ENCODE measurements at places on chromosomes 3 and 15.

DNA sequence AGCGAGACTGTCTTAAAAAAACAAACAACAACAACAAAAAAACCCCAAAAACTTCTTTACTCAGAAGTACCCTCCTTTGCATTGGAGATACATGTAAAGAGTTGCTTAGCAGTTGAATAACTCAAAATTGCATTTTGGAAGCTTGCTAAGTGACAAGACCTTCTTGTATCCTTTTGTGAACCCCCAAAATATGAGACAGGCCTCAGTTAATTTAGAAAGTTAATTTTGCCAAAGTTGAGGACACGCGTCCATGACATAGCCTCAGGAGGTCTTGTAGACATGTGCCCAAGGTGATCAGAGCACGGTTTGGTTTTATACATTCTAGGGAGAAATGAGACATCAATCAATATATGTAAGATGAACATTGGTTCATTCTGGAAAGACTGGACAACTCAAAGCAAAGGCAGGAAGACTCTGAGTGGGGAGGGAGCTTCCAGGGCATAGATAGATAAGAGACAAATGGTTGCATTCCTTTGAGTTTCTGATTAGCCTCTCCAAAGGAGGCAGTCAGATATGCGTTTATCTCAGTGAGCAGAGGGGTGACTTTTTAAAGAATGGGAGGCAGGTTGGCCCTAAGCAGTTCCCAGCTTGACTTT lies 1.7 kb upstream of the ARF4 start:
- DNase-seq = no peak

DNA sequence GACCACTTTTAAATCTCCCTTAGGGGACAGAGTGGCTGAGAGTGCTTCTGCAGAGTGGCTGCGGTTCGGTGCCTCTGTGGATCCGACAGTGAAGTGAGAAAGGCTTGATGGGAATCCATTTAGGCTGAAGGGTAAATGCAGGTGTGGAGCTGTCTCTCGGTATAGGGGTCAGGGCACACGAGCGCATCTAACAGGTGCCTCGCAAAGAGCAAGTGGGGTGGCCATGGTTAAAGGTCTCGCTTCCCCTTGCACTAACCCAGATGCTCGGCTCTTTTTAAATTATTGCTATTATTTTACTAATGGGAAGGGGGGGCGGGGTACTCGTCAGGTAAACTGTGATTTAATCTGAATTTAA lies 598 bp upstream of the GJD2 start:
- DNase-seq = no peak

GRCh38 chr15:87662575-87662974 lies 594.0 kb downstream of the NTRK3 start:
- no peak for DNase-seq

DNA sequence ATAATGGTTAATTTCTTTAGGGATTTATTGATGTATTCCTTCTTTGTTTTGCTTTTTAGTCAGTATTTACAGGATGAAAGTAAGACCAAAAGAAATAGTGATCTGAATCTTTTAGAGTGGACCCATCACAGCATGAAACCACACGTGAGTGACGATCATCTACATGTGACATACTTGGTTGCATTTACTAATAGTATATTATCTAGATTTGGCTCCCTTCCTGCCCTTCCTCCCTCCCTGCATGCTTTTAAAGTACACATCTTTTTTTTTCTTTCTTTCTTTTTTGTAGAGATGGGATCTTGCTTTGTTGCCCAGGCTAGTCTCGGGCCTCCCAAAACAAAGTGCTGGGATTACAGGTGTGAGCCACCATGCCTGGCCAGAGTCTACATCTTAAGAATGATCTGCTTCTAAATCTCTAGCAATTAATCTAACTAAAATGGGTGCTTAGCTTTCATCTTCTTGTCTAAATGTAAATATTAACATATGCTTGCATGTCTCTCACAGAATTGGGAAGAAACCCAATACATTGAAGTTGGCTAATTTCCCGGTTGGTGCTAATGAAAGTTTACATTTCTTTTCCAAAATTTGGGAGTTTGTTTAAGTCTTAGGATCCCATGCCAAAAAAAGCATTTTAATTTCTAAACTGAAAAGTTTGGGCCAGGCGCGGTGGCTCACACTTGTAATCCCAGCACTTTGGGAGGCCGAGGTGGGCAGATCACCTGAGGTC lies 38.0 kb downstream of the SENP2 start:
- no peak for DNase-seq

- DNase-seq = peak; percentile 64
Observed at GRCh38 chr3:171459137-171459941, 866 bp downstream of the TNIK start.

DNA sequence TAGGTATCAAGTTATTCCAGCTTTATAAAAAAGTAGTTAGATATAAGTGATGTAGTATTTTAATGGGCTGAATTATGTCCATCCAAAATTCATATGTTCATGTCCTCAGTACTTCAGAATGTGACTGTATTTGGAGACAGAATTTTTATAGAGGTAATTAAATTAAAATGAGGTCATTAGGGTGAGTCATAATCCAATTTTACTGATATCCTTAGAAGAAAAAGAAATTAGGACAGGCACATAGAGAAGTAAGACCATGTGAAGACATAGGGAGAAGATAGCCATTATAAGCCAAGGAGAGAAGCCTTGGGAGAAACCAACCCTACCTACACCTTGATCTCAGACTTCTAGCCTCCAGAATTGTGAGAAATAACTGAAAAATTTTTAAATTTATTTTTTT lies 30.3 kb downstream of the RAP2B start:
- no peak for DNase-seq

DNA sequence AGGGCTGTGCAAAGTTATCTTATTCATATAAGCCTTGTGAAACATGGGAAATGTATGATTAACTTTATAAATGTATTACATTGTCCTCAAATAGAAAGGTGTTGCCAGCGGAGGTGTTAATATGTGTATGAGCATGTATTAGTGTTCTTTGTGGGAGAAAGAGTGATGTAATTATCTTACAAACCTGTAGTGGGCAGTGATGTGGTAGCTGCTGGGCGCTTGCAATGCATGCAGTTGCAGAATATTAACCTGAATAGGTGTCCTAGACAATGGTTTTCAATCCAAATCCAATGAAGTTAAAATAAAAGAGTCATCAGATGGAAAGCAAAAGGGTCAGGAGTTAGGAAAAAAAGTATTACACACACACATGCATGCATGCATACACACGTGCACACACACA lies 881.3 kb upstream of the CADM2 start:
- DNase-seq = no peak

GRCh38 chr3:132004571-132004970 lies 30.2 kb downstream of the CPNE4 start:
- DNase-seq = no peak

GRCh38 chr3:53226841-53227407 lies 28.9 kb downstream of the TKT start:
- DNase-seq = no peak

DNA sequence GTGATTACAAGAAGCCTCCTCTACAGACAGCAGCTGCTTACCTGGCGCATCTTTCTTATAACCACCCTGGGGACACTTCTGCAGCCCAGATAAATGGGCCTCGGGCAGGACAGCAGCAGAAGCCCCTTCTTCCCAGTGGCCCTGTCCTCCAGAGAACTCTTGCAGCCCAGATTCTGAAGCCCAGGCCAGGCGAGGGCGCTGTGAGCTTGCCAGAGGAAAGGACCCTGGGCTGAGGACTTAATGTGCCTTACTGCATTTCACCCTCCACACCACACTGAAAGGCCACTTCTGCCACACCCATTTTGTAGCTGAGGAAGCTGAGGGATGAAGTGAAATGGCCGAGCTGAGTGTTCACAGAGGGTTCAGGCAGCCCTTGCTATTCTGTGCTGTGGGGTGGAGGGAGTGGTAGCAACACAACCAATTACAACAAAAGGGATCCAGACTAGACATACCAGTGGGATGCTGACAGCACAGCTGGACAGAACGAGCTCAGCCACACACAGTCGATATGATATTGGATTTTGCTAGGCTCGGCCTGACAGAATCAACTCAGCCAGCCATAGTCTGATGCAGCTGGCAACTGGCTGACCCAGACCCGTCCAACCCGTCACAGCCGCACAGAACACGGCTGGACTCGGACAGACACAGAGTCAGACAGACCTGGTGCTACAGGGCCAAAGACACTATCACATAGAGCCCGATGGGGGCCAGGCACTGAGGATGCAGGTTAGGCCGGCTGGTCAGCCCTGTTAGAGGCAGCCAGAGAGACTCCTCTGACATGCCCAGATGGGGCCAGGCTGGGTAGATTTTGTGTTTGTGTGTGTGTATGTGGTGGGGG lies 7.3 kb downstream of the ACOX2 start:
- peak; percentile 35 for DNase-seq

GRCh38 chr15:39629371-39629770 lies 48.5 kb downstream of the THBS1 start:
- peak; percentile 71 for DNase-seq

- no peak for DNase-seq
Observed at GRCh38 chr3:167318306-167318705, 61.8 kb downstream of the ZBBX start.

GRCh38 chr3:182445576-182445975 lies 347.7 kb upstream of the ATP11B start:
- DNase-seq = no peak

DNA sequence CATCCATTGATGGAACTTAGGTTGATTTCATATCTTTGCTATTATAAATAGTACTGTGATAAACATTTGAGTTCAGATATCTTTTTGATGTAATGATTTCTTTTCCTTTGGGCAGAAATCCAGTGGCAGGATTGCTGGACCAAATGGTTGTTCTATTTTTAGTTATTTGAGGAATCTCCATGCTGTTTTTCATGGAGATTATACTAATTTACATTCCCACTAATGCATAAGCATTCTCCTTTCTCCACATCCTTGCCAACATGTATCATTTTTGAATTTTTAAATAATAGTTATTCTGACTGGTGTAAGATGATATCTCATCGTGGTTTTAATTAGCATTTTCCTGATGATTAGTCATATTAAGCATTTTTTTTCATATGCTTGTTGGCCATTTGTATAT lies 144.0 kb upstream of the SUCLG2 start:
- no peak for DNase-seq

GRCh38 chr15:94780166-94780565 lies 548.8 kb downstream of the MCTP2 start:
- no peak for DNase-seq

DNA sequence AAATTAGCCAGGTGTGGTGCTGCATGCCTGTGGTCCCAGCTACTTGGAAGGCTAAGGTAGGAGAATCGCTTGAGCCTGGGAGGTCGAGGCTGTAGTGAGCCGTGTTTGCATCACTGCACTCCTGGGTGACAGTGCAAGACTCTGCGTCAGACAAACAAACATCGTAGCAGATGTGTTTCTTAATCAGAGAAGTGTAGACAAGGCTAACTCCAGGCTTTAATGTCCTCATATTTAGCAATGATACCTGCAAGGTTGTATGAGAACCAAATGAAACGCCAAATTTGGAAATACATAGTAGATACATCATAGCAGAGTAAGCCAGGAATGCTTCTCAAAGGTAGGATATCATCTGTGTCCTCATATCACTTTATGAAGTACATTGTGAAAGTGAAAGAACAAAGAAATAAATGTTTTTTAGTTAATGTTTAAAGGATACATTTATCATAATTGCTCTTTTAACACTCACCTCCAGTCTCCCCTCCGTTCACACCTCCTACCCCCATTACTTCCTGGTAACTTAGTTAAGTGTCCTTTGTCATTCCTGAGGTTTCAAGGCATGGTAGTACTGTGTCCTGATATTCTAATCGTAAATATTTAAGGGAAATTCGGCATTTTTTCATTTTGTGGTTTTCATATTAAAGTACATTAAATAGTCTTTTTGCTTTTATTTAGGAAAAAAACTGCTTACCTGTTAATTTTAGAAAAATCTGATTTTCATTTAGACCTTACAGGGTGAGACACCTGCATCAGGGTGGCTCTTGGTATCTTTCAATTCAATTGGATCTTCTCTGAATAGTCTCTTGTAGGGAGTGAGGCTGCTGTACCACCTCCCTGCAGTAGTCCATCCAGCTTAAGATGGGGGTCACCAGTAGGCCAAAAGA lies 96.1 kb downstream of the OPA1 start:
- DNase-seq = no peak

GRCh38 chr3:12553921-12554391 lies 2.9 kb upstream of the MKRN2 start:
- DNase-seq = peak; percentile 43

DNA sequence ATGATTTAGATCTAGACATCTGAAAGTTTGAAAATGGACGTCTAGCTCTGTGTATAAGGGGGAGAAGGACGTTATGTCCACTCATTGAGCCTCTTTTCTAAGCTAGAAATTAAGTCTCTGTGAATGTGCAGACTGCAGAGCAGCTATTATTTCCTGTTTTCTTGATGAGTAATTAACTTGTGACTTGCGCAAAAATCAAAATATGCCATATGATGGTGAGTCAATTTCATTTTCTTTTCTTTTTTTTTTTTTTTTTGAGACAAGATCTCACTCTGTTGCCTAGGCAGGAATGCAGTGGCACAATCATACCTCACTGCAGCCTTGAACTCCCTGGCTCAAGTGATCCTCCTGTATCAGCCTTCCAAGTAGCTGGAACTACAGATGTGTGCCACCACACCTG lies 14.1 kb downstream of the LACTB start:
- DNase-seq = no peak

- DNase-seq = peak; percentile 24
Observed at GRCh38 chr3:195257454-195258448, 13.2 kb downstream of the XXYLT1 start.

DNA sequence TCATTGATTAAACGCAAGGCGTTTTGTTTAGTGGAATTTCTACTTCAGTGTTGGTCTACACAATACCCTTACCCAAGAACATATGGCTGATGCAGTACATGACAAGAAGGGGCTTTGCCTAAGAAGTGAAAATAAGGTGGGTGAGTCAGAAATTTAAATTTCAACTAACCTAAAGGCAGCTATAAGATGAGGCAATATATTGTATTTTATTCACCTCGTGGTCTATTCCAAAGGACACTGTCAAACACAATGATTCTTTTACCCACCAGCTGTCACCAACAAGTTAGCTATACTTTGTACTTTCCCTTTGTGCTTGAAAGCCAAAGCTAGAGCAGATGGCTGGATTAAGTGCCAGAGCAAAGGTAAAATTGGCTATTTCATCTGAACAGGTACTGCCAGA lies 10.9 kb upstream of the SETMAR start:
- no peak for DNase-seq

DNA sequence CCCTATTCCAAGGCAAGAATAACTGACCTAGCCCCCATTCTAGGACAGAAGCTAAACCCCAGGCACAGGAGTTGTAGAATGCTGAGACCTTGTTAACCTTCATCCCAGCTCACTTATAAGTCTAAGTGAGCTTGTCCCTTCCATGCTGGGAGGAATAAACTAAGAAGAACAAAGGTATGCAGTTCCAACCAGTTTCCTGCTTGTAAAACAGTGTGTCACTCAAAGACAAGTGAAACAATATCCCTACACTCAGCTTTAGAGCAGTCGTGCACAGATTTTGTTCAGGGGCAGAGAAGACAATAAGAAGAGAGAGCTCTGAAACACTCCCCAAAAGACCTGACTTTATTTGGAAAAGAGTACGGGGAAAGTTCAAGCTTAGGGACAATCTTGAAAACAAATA lies 292.1 kb downstream of the CGGBP1 start:
- DNase-seq = no peak

All from stimulated activated CD8-positive, alpha-beta memory T cell treated with anti-CD3 and anti-CD28 coated beads, Interleukin-4, amount 100 ng/mL, for 48 hours (primary cell).